Esophagus muscularis mucosa (tissue), 4 donors: ENCODE measurements at places on chromosomes 1 and 21. TPM values are rescaled to one million over a fixed set of nuclear protein-coding genes. Genes with fewer than 3 reads are reported as not detected.

DNA sequence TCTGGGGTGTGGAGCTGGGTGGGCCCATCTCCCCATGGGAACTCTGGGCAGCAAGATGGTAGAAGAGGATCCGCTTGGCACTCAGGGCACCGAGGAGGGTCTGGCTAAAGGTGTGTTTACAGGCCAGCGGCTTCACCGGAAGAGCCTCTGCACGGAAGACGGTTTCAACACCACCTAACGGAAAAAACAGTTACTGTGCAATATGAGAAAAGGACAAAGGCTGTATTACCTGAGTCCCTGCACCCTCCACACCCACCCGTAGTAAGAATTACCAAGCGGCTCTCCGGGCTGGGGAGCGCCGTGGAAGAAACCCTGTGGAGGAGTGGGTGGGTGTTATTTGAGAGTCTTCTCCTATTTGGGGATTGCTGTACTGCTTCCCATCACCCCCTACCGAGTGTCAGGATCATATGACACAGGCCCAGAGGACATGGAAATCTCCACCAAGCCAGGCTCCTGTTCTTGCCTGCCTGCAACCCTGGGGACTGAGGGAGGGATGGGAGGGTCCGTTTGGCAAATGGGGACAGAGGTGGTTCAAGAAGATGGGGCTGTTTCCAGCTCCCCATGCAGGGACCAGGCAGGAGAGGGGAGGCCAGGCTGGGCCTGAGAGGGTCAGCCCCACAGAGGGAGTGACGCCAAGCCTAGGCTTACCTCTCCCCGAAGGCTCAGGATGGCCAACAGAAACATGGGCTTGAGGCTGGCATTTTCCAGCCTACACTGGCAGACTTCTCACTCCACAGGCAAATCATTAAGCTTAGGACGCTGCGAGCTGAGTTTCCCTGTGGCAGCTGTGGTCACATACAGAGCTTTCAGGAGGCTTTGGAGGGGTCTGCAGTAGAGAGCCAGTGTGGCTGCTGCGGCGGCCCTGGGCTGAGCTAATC is 203.5 kb upstream of the TMEM51 start:
- no peak for DNase-seq
- H3K27ac ChIP-seq = no peak overlapping the region
- H3K27me3 ChIP-seq = no peaks in the 10 kb centered on the region
- H3K4me3 ChIP-seq = no peak overlapping the region
- no peaks in the 10 kb centered on the region for H3K36me3 ChIP-seq

Gene AGMAT
- not detected for total RNA-seq

Gene OR6N1
- not detected for total RNA-seq

DNA sequence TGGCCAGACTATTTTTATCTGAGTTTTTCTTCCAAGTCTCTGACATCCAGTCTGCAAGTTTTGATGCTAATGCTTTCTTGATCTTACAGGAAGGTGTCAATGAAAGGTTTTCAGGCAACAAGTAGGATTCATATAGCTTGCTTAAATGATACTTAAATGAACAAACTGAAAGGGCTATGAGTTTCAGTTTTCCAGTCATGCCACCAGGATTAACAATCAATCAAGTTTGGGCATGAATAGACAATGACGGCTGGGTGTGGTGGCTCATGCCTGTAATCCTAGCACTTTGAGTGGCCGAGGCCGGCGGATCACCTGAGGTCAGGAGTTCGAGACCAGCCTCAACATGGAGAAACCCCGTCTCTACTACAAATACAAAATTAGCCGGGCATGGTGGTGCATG is 34.3 kb upstream of the SLC16A1 start:
- no peak overlapping the region for H3K27ac ChIP-seq
- H3K27me3 ChIP-seq = no peaks in the 10 kb centered on the region
- H3K4me1 ChIP-seq = peaks cover 37% of the 10 kb centered on the region
- no peak overlapping the region for H3K4me3 ChIP-seq

DNA sequence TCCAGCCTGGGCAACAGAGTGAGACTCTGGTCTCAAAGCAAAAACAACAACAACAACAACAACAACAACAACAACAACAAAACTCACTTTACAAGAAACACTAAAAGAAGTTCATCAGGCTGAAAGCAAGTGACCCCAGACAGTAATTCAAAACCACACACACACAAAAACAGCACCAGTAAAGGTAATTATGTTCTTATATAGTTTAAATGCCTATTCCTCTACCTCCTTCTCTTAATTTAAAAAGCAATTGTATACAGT is 1.7 kb downstream of the C1orf174 start:
- no peak overlapping the region for H3K27ac ChIP-seq
- peaks cover 42% of the 10 kb centered on the region for H3K4me1 ChIP-seq
- no peak overlapping the region for H3K4me3 ChIP-seq
- H3K27me3 ChIP-seq = no peaks in the 10 kb centered on the region
- H3K36me3 ChIP-seq = no peaks in the 10 kb centered on the region

Gene C8B
- total RNA-seq = not detected

Gene GRHL3
- total RNA-seq = not detected

DNA sequence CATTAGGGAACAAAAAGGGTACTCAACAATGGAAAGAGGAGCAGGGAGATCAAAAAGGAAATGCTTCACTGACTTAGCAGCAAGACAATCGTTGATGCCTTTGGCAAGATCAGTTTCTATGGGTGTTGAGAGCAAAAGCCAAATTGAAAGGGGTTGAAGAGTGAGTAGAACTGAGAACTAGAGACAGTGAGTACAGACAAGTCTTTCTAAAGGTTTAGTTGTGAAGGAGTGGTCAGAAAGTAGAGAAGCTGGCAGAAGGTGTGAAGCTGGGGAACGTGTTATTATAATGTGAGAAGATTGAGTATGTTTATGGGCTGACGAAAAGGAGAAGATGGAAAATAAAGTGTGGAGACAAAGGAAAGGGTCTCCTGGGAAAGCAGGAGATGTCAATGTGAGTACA is 221.2 kb upstream of the USP25 start:
- no peaks in the 10 kb centered on the region for H3K27me3 ChIP-seq
- H3K36me3 ChIP-seq = no peaks in the 10 kb centered on the region
- no peak overlapping the region for H3K4me3 ChIP-seq
- no peak for DNase-seq
- H3K4me1 ChIP-seq = no peaks in the 10 kb centered on the region

Gene INSRR
- total RNA-seq = not detected

DNA sequence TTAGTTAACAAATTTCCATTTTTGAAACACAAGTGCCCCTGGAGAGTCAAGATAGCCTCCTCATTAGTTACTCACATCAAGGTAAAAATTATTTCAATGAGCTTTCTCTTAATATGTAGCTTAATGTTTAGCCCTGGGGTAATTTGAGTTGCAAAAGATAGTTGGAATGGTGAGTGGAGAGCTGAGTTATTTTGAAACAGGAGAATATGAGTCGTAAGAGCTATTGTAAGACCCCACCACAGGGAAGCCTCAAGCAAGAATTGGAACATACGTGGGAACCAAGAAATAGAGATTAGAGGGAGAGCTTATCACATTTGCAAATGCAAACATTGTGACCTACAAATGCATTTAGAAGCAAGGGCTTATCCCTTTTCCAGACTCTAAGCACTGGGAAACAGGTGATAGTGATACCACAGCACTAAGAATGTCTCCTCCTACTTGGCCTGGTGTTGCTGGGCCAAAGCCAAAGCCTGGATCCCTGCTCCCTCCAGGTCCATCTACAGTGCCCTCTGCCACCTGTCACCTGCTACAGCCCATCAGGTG is 635.1 kb downstream of the PTPRC start:
- H3K27me3 ChIP-seq = no peaks in the 10 kb centered on the region
- DNase-seq = no peak
- H3K36me3 ChIP-seq = no peaks in the 10 kb centered on the region
- no peak overlapping the region for H3K4me3 ChIP-seq

Gene MATN1
- total RNA-seq = not detected

Gene FHAD1
- not detected for total RNA-seq

Gene CRP
- total RNA-seq = 0.65 TPM

- H3K4me1 ChIP-seq = no peaks in the 10 kb centered on the region
- no peak overlapping the region for H3K4me3 ChIP-seq
- H3K36me3 ChIP-seq = peaks cover 19% of the 10 kb centered on the region
- no peaks in the 10 kb centered on the region for H3K27me3 ChIP-seq
- H3K27ac ChIP-seq = no peak overlapping the region
Observed at GRCh38 chr1:92291372-92291999, 7.3 kb downstream of the GLMN start.

GRCh38 chr1:37593726-37594125 is 2.0 kb downstream of the GNL2 start:
- H3K4me1 ChIP-seq = peaks cover 26% of the 10 kb centered on the region
- no peak for DNase-seq
- H3K27me3 ChIP-seq = no peaks in the 10 kb centered on the region
- no peak overlapping the region for H3K4me3 ChIP-seq
- peaks cover 48% of the 10 kb centered on the region for H3K36me3 ChIP-seq

Gene SPRR3
- 5.0 TPM for total RNA-seq

GRCh38 chr1:158527190-158527815 is 26.9 kb downstream of the OR6Y1 start:
- no peaks in the 10 kb centered on the region for H3K27me3 ChIP-seq
- DNase-seq = no peak
- no peaks in the 10 kb centered on the region for H3K4me1 ChIP-seq
- H3K36me3 ChIP-seq = no peaks in the 10 kb centered on the region
- no peak overlapping the region for H3K4me3 ChIP-seq

GRCh38 chr1:187691439-187691838 is 862.7 kb downstream of the PLA2G4A start:
- DNase-seq = no peak
- H3K27me3 ChIP-seq = no peaks in the 10 kb centered on the region
- no peaks in the 10 kb centered on the region for H3K4me1 ChIP-seq
- H3K27ac ChIP-seq = no peak overlapping the region
- no peak overlapping the region for H3K4me3 ChIP-seq
- no peaks in the 10 kb centered on the region for H3K36me3 ChIP-seq

GRCh38 chr1:224203243-224204016 is 20.4 kb downstream of the DEGS1 start:
- no peaks in the 10 kb centered on the region for H3K27me3 ChIP-seq
- H3K4me1 ChIP-seq = peaks cover 27% of the 10 kb centered on the region
- H3K36me3 ChIP-seq = no peaks in the 10 kb centered on the region
- DNase-seq = no peak
- no peak overlapping the region for H3K27ac ChIP-seq

DNA sequence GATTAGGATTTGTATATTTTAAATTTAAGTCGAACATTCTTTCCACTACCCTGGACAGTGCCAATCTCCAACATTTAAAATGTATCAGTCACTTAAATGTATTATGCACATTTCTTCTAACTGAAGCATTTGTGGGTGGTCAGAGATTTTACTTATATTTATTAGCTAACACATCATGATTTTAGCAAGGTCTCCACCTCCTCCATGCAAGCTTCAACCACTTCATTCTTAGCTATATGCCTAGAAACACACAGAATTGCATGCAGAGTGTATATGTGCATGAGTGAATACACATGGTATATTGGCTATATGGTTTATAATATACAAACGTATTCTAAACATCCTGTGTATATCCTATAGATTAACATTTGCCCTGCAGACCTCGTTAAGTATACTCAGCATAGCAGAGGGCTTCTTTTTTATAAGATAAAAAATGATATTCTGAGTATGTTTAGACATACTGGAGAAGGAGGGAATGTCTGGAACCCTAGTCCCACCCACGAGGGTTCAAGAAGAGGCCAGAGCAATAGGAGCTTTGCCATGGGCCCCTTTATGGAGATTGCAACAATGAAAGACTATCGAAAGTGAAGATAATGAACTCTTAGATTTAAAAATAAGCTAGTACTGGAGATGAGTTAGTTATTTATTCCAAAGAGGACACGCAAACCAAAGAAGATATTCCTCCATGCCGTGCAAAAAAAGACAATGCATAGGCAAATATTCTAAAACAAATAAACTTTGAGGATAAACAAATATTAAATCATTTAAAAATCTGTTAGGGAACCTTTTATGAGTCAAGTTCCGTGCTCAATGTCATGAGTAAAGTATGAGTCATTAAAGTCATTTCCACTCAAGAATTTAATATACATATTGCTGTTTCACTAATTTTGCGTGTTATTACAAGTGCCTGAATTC is 480.4 kb downstream of the SIPA1L2 start:
- no peak overlapping the region for H3K27ac ChIP-seq
- no peaks in the 10 kb centered on the region for H3K27me3 ChIP-seq
- no peak for DNase-seq
- H3K4me3 ChIP-seq = no peak overlapping the region
- peaks cover 12% of the 10 kb centered on the region for H3K4me1 ChIP-seq
- no peaks in the 10 kb centered on the region for H3K36me3 ChIP-seq

Gene ESPN
- total RNA-seq = 0.33 TPM

Gene ZFP69B
- total RNA-seq = 0.66 TPM

Gene TMEM54
- 64.6 TPM for total RNA-seq

Gene DNM3
- 3.3 TPM for total RNA-seq

DNA sequence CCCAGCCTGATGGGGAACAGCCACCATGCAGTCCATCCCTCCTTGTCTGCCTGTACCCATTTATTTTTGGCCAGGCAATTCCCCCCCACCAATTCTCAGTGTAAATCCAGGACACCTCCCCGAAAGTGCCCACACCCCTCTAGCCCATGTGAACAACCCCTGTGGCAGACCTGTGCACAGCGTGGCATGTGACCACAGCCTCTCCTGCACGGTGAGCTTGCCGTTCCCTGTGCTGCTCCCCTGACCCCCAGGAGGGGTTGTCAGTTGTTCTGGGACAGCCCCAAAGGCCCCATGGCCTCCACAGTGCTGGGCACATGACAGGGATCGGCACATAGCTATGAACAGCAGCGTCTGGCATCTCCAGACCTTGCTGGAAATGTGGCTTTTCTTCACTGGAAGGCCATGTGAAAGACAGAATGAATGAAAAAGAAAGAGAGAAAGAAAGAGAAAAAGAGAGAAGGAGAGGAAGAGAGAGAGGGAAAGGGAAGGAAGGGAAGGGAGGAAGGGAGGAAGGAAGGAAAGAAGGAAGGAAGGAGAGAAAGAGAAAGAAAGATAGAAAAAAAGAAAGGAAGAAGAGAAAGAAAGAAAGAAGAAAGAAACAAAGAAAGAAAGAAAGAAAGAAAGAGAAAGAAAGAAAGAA is 3.9 kb downstream of the CAPN9 start:
- no peak for DNase-seq
- H3K27ac ChIP-seq = no peak overlapping the region
- no peaks in the 10 kb centered on the region for H3K36me3 ChIP-seq
- H3K4me3 ChIP-seq = no peak overlapping the region
- no peaks in the 10 kb centered on the region for H3K27me3 ChIP-seq

GRCh38 chr1:14517841-14518180 is 80.7 kb upstream of the KAZN start:
- no peak overlapping the region for H3K4me3 ChIP-seq
- no peak for DNase-seq
- H3K27ac ChIP-seq = peak overlapping the region; percentile 66
- H3K36me3 ChIP-seq = no peaks in the 10 kb centered on the region
- no peaks in the 10 kb centered on the region for H3K4me1 ChIP-seq
- H3K27me3 ChIP-seq = no peaks in the 10 kb centered on the region

Gene CFAP107
- total RNA-seq = not detected

DNA sequence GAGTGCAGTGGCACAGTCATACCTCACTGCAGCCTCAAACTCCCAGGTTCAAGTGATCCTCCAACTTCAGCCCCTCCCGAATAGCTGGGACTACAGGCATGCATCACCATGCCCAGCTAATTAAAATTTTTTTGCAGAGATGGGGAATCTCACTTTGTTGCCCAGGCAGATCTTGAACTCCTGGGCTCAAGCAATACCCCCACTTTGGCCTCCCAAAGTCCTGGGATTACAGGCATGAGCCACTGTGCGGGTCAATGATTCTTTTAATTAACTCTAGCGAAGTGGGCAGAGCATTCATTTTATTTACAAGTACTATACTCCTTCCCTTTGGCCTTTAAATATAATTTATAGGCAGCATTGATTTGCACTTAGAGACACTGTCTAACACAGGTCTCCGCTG is 2.5 kb upstream of the OTUD3 start:
- H3K4me3 ChIP-seq = no peak overlapping the region
- no peak overlapping the region for H3K27ac ChIP-seq

- no peak overlapping the region for H3K27ac ChIP-seq
- DNase-seq = no peak
- H3K4me3 ChIP-seq = no peak overlapping the region
- H3K27me3 ChIP-seq = no peaks in the 10 kb centered on the region
- H3K36me3 ChIP-seq = peaks cover 54% of the 10 kb centered on the region
Observed at GRCh38 chr1:228098323-228098931, 4.7 kb downstream of the C1orf35 start.
